ENCODE measurements at places on chromosomes 2 and 18.

GRCh38 chr2:147197754-147198483 is 646.9 kb upstream of the ACVR2A start:
- DNase-seq: no peak

GRCh38 chr2:172456002-172456401 is 28.6 kb downstream of the ITGA6 start:
- no peak for DNase-seq

GRCh38 chr2:231960810-231961348 is 634 bp upstream of the DIS3L2 start:
- DNase-seq: no peak

DNA sequence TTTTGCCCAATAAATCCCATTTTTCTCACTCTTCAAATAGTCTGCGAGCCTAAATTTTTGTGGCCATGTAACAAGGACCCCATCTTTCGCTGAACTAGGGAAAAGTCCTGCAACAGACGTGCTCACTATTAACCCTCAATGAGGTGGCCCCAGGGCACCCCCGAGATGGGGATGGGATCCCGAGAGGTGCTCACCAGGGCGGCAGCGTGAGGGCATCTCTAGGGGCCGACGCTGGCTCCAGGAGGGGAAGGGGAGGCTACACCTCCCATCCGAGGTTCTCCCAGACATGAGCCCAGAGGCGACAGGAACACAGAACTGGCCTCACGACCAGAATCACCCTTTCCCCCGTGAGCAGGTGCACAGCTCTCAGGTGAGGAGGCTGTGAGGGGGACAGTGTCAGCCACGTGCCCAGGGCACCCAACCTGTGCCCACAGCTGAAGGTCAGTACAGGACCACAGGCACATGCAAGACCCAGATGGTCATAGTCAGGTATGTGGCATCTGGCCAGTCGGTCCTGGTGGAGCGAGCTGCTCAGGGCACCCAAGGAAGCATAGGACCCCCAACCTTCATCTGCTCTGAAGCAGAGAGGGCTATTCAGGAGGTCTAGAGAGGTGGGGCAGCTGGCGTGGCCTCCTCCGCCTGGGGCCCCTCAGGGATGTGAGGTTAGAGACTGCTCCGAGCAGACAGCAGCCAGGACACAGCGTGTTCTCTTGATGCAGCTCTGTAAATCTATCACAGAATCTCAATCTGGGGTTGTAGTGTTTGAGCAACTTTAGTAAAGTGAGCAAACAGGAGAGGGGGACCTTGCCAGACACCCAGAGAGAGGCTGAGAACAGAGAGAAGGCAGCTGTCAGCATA is 62.8 kb downstream of the PXDN start:
- DNase-seq: no peak

GRCh38 chr2:180938451-180938850 is 42.0 kb upstream of the UBE2E3 start:
- DNase-seq: no peak

DNA sequence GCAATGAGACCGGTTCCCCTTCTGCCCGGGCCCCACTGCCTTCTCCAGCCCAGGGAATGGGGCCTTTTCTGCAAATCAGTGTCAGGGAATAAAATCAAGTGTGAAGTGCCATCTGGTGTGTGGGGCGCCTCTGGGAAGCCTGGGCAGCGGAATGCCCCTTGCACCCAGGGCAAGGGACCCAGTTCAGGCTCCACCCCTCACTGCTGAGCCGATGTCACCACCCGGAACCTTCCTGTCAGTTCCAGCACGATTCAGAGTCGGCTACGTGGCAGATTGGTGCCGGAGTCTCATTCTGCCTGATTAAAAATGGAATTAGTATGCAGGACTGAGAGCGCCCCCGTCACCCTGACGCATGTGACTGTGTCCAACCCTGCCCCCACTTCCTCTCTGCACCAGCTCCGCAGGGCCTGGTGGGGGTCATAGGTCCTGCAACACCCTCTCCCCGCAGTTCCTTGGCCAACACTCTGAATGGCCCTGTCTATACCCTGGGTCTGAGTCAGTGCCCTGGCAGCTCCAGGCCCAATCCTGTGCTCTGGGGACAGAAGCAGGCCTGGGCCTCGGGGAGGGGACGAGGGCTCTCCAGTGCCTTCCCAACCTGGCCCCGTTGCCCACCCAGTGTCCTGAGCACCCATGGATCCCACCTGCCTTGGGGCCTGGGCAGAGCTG is 8.2 kb upstream of the ALPI start:
- DNase-seq: no peak

- no peak for DNase-seq
These were observed 132.5 kb upstream of the SLC8A1 start for GRCh38 chr2:40584432-40584831.

DNA sequence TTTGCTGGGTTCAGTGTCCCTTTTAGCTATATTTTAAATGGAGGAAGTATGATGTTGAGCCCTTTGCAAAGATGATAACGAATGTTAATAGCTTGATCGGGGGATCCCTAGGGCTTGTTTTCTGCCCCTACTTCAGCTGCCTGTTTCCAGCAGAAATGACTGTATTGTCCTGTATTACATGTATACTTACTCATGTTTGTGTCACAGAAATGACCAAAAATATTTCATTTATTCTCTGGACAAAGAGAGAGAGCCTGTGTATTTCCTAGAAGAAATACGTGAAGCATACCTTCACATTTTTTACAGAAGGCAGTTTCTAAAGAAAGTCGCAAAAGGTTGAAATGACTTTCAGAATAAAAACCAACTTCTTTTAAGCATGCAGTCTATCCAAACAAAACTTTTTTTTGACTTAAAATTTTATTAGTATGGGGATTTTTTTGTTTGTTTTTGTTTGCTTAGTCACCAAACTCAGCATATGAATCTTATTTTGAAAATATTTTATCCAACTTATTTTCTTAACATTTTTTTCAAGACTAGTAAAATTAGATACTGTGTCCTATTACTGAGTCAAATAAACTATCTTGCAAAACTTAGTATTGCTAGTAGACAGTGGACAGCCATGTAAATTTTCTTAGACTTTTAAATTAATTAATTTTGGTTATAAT is 68.9 kb downstream of the PTRHD1 start:
- no peak for DNase-seq

DNA sequence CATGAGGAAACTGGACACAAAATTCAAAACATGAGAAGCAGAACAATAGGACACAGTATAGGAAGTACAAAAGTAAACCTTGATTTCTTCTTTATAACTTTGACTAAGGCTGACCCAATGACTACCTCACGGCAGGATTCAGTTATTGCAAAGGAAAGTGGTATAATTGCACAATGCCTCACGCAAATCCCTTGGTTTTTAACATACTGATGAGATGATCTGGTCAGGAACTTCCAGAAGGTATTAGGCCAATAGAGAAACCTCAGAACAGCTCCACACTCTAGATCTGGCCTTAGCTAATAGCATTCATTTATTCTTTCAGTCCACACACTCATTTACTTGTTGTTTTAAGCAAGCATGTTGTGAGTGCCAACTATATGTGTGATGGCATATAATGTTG is 1526.9 kb upstream of the ACVR2A start:
- DNase-seq: no peak

DNA sequence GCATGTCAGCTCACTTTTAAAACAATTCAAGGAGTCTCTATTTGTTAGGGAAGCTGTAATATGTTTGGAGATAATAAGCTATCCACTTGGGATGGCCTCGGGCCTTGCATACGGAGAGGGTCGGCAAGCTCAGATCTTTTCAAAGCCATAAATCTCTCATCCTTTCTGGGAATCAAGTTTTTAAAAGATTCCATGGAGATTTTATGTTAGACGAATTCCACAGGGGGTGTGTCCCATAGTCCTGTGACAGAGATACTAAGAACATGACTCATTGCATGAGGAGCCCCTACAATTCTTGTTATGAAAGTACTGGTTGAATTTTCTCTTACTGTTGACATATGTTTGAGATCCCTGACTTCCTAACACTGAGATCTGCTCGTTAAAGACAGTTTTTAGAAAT is 108.7 kb downstream of the FEZ2 start:
- DNase-seq: no peak

DNA sequence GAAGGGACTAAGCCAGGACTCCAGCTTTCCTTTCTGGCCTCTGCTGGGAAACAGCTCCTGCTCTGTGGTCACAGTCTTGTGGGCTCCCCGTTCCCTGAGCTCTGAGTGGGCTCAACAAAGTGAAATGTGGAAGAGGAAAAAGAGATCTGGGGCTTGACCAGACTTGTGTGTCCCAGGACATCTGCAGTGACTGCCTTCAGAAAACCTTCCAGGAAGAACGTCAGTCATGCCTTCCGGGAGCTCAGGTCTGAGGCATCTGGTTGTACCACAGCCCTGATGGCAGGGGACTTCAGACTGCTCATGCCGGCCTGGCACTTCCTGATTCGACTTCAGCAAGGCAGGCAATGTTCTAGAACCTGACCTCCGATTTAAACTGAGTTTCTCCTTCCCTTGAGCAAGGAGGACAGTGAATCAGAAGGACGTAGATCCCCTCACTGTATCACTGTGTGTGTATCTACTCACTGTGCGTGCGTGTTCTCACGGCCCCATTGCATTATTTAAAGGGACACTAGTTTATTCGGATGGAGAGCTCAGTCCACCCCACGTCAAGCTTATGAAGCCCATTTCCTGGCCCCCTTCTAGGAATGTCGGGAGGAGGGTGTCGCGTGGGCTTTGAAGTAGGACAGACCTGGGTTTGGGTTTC is 548 bp upstream of the FBLN7 start:
- DNase-seq: no peak

DNA sequence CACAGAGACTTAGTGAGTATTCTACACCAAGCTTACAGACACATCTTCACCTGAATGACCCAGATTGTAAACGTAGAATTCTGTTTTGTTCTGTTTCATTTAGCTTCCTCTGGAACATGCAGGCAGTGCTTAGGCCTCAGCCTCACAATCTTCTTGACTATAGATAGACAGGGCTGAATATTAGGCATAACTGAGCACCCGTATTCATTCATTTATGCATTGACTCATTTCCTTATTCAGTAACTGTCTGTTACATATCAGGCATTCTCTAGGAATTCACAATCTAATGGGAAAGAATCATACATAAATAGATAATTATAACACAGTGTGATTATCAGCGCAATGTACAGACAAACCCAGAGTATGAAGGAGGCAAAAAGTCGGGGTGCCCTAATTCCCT is 124.9 kb upstream of the ETAA1 start:
- DNase-seq: no peak

- no peak for DNase-seq
These were observed 5.0 kb upstream of the ADAM17 start for GRCh38 chr2:9560628-9561027.

GRCh38 chr2:80858965-80859364 is 554.4 kb upstream of the LRRTM1 start:
- no peak for DNase-seq

DNA sequence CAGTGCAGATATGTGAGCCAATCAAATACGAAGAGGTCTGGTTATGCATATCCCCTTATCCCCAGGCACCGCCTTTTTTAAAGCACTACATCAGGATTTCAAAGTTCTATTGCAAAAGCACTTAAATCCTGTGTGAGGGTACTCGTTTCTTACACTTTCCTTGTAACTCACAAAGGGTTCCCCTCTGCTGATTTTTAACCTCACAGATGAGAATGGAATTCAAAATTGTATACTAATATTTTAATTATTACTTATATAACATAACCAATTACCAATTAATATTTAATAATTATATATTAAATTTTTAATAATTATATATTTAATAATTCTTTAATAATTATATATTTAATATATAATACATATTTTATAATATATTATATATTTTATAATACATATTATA is 126.2 kb upstream of the MAPRE2 start:
- DNase-seq: no peak

DNA sequence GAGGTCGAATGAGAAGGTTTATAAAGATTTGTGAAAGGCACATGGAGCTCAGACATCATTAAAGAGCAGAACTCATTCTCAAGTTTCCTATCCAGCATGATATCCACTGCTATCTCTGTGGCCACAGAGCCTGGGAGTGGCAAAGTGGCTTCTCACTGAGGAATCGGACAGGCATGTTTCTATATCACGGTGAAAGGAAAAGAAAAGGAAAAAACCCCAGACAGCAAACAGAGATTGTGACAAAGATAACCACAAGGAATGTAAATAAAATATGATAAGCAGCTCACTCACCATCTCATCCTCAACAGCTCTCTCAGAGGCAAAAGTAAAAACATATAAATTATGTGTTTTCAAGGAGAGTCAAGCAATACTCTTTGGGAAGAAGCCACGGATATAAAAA is 2.5 kb downstream of the PID1 start:
- DNase-seq: no peak

- DNase-seq: no peak
These were observed 34.5 kb downstream of the TMEM182 start for GRCh38 chr2:102796337-102796736.

- no peak for DNase-seq
These were observed 103.3 kb downstream of the AOX1 start for GRCh38 chr2:200689115-200689514.

DNA sequence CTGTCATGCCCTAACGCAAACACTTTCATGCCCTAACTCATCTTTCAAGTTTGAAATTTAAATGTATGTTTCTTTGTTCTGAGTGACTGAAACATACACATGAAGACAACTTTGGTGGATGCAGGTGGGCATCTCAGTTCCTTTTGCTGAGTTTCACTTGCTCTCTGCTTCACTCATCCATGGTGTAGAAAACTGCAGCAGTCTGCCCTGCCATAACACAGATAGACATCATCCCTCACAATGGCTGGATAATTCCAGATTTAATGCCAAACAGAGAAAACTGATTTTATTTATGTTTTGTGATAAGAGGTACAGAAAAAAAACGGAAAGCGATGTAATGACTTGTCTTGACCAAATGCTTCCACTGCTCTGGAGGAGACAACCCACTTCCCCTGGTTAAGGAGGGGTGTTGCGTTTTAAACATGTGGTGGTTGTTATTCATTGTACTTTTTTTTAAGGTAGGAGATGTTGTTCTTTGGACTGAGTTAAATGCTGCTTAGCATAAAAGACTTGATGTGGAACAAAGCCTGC is 70.4 kb downstream of the RHBDD1 start:
- DNase-seq: no peak

- DNase-seq: no peak
These were observed 173.1 kb upstream of the RAB6C start for GRCh38 chr2:129806317-129806716.

DNA sequence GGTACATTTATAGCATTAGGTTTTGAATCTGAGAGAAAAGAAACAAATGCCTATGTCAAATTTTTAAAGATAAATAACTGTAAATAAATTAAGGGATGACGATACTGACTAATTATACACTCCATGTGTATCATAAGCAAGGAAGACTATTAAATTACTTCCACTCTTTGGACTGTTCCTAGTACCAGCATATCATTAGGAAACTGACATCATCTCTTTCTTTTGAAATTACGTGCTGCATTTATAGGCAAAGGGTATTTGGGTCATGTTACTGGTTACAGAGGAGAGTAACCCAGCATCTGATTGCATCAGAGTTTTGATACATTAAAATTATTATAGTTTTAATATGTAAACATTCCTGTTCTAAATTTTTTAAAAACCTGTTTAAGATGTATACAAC is 309.7 kb downstream of the XIRP2 start:
- no peak for DNase-seq

GRCh38 chr2:98891591-98891990 is 44.4 kb downstream of the CRACDL start:
- DNase-seq: no peak

GRCh38 chr2:72136933-72137497 is 10.6 kb downstream of the CYP26B1 start:
- DNase-seq: no peak

Measured in stimulated activated CD8-positive, alpha-beta memory T cell treated with anti-CD3 and anti-CD28 coated beads, Interleukin-7, amount 100 ng/mL, for 1 hour (primary cell).